Large intestine (tissue), 12 donors: ENCODE measurements at places on chromosomes 6 and 20. TPM values are rescaled to one million over a fixed set of nuclear protein-coding genes. Genes with fewer than 3 reads are reported as not detected.
A peak's percentile ranks its signal among the peaks of the same experiment; 100 is the strongest.

Gene SRSF12
- polyA plus RNA-seq = 2.6 TPM

Gene HSPA1B
- 241 TPM for polyA plus RNA-seq

Gene CEP162
- polyA plus RNA-seq = 9.4 TPM

Gene LPIN3
- polyA plus RNA-seq = 54.5 TPM

Gene ADGRF5
- 8.3 TPM for polyA plus RNA-seq

Gene IBTK
- 41.2 TPM for polyA plus RNA-seq

GRCh38 chr6:63352069-63352543 is 32.3 kb upstream of the LGSN start:
- H3K4me3 ChIP-seq = no peak overlapping the region
- peaks cover 13% of the 10 kb centered on the region for H3K4me1 ChIP-seq
- H3K27ac ChIP-seq = no peak overlapping the region
- DNase-seq = no peak
- no peaks in the 10 kb centered on the region for H3K27me3 ChIP-seq

DNA sequence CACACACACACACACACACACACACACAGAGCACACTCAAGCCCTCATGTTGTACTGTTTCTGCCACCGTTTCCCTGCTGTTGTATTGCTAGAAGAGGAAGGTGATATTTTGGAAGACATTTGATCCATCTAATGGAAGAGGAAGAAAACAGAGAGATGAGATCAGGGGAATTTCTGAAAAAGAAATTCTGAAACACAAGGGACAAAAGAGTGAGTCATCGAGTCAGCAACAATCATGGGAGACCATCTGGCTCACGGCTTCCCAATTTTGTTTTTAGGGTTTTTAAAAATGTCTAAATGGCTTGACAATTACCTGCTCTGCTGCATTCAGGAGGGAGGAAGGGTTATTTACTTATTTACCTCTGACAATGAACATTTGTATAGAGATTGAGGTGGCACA is 22.0 kb downstream of the SOX4 start:
- H3K36me3 ChIP-seq = no peaks in the 10 kb centered on the region
- no peaks in the 10 kb centered on the region for H3K4me1 ChIP-seq
- no peak for DNase-seq
- H3K4me3 ChIP-seq = no peak overlapping the region
- no peak overlapping the region for H3K27ac ChIP-seq

- H3K27me3 ChIP-seq = peaks cover 41% of the 10 kb centered on the region
- no peak for DNase-seq
- peak overlapping the region; percentile 46 for H3K27ac ChIP-seq
- peaks cover 6% of the 10 kb centered on the region for H3K4me1 ChIP-seq
- peak overlapping the region; percentile 55 for H3K4me3 ChIP-seq
Measured at GRCh38 chr6:138162111-138162954, 594 bp downstream of the ARFGEF3 start.

- H3K4me3 ChIP-seq = no peak overlapping the region
- H3K36me3 ChIP-seq = peaks cover 2% of the 10 kb centered on the region
- H3K27ac ChIP-seq = no peak overlapping the region
- DNase-seq = no peak
- peaks cover 18% of the 10 kb centered on the region for H3K4me1 ChIP-seq
Measured at GRCh38 chr6:43331891-43332290, 23.3 kb upstream of the CRIP3 start.

- no peaks in the 10 kb centered on the region for H3K4me1 ChIP-seq
- no peaks in the 10 kb centered on the region for H3K36me3 ChIP-seq
- H3K27ac ChIP-seq = no peak overlapping the region
- no peak overlapping the region for H3K4me3 ChIP-seq
- no peak for DNase-seq
Measured at GRCh38 chr6:110542311-110543024, 66.1 kb upstream of the SLC22A16 start.

- H3K27ac ChIP-seq = no peak overlapping the region
- peaks cover 11% of the 10 kb centered on the region for H3K27me3 ChIP-seq
- no peak overlapping the region for H3K4me3 ChIP-seq
Measured at GRCh38 chr6:13465734-13466133, 21.7 kb downstream of the GFOD1 start.

GRCh38 chr6:151137542-151137941 is 102.2 kb upstream of the AKAP12 start:
- no peaks in the 10 kb centered on the region for H3K27me3 ChIP-seq
- H3K27ac ChIP-seq = no peak overlapping the region

- no peak overlapping the region for H3K4me3 ChIP-seq
- no peak for DNase-seq
- H3K36me3 ChIP-seq = no peaks in the 10 kb centered on the region
Measured at GRCh38 chr6:161682982-161683381, 409.1 kb upstream of the AGPAT4 start.

DNA sequence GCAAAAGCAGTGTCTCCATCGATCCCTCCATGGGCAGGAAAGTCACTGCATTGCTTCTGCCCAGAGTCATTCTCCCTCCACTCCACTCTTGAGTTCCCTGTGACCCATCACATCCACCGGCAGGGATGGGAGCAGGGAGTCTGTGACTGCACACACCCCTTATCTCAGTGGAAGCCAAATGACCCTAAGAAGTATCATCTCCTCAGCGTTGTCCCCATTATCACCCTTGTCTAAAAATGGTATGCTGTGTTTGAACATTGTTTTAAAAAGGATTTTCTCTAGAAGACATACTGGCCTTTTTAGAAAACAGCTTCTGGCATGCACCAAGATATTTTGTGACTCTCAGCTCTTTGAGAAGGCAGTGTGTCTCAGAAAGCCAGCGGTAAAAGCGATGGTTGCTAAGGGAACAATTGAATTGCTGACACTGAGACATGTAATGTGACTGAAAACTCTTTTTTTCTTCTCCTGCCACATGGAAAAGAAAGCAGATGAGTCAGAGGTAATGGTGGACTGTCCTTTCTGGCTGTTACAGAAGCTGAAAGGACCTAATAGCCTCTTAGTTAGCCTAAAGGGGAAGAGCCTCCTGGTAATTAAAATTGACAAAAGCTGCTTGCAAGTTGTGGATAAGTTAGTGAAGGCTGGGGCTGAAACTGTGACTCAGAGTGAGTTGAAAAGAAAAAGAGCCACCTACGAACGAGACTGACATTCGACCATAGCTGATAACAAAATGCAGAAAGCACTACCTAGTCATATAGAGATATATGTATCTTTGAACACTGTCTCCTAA is 120.5 kb downstream of the MAP3K7 start:
- no peak overlapping the region for H3K27ac ChIP-seq
- H3K27me3 ChIP-seq = peaks cover 5% of the 10 kb centered on the region
- peaks cover 16% of the 10 kb centered on the region for H3K4me1 ChIP-seq

- H3K4me3 ChIP-seq = no peak overlapping the region
- H3K4me1 ChIP-seq = no peaks in the 10 kb centered on the region
- no peak for DNase-seq
- no peaks in the 10 kb centered on the region for H3K36me3 ChIP-seq
Measured at GRCh38 chr6:51299621-51300380, 481.1 kb downstream of the TFAP2B start.

GRCh38 chr6:169042061-169042460 is 211.6 kb downstream of the THBS2 start:
- no peaks in the 10 kb centered on the region for H3K36me3 ChIP-seq
- H3K27me3 ChIP-seq = no peaks in the 10 kb centered on the region
- DNase-seq = no peak
- no peak overlapping the region for H3K27ac ChIP-seq

- H3K27me3 ChIP-seq = peaks cover 38% of the 10 kb centered on the region
- H3K27ac ChIP-seq = no peak overlapping the region
- peak overlapping the region; percentile 26 for H3K4me3 ChIP-seq
- H3K36me3 ChIP-seq = no peaks in the 10 kb centered on the region
Measured at GRCh38 chr20:45470937-45471336, 1.4 kb downstream of the WFDC2 start.

- no peaks in the 10 kb centered on the region for H3K4me1 ChIP-seq
- no peak overlapping the region for H3K27ac ChIP-seq
- H3K4me3 ChIP-seq = no peak overlapping the region
- DNase-seq = no peak
- no peaks in the 10 kb centered on the region for H3K27me3 ChIP-seq
Measured at GRCh38 chr6:148440016-148440415, 97.4 kb downstream of the SASH1 start.

DNA sequence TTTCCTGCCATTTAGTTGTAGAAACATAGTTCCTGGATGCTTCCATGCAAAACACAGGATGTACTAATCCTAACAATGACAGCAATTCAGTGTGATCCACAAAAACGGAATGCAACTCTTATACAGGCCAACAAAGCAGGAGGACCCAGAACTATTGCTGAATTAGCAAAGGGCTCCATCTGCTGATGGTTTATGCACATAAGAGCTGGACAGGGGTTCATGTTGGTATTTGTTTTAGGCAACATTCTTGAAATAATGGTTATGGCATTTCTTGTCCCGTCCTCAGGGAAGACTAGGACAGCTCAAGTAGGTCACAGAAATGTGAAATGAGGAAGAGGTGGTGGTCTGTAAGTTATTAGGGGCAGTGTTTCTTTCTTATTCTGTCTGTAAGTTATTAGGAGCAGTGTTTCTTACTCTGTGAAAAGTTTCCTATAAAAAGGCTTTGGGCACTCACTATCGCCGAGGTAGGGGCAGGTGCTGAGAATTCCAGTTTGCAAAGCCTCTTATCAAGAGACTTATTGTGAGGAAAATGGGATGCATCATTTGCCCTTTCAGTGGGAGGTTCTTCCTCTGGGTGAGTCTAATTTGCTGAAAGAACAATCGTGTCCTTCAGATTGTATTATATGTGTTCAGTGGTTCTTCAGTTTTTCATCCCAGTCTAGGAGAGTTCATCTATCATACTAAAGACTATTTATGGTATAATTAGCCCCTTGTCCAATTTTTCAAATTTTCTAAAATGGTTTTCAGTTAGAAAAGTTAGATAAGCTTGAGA is 171.1 kb downstream of the MCHR2 start:
- H3K36me3 ChIP-seq = no peaks in the 10 kb centered on the region
- H3K4me3 ChIP-seq = no peak overlapping the region
- no peak overlapping the region for H3K27ac ChIP-seq
- no peaks in the 10 kb centered on the region for H3K27me3 ChIP-seq
- no peak for DNase-seq

DNA sequence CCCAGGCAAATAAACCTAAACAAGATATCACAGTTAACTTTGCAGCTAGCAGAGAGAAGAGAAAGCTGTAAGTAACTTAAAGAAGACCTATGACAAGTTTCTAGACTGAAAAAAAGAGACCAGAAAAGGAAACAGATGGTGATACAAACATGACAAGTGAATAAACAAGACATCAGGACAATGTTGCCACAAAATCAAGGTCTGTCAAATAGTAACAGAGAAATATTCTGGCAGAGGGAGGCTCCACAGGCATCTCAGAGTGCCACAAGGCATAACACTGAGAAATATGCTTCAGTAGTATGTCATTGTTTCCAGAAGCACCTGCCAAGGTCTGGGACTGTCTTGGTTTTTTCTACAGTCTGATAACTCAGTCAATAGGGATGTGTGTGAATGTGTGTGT is 332.2 kb downstream of the KHDRBS2 start:
- H3K4me3 ChIP-seq = no peak overlapping the region
- peak overlapping the region; percentile 39 for H3K27ac ChIP-seq
- no peaks in the 10 kb centered on the region for H3K27me3 ChIP-seq
- peaks cover 11% of the 10 kb centered on the region for H3K4me1 ChIP-seq
- DNase-seq = no peak
- no peaks in the 10 kb centered on the region for H3K36me3 ChIP-seq

DNA sequence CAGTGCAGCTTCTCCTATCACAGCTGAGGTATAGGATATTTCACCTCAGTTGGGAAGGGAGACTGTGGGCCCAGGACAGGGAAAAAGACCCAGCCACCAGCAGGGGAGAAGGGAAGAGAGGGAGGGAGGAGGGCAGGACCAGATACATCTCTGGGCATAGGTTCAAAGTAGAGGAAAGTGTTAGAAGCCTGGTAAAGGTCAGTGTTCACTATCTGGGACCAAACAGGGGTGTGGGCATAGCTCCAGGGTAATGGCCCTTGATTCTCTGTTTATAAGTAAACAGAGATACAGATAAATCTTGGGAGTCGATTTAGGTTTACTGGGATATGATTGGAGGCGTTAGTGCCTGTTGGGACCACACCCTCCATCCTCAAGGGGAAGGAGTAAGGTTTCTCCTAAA is 266.2 kb downstream of the LRFN2 start:
- DNase-seq = no peak

DNA sequence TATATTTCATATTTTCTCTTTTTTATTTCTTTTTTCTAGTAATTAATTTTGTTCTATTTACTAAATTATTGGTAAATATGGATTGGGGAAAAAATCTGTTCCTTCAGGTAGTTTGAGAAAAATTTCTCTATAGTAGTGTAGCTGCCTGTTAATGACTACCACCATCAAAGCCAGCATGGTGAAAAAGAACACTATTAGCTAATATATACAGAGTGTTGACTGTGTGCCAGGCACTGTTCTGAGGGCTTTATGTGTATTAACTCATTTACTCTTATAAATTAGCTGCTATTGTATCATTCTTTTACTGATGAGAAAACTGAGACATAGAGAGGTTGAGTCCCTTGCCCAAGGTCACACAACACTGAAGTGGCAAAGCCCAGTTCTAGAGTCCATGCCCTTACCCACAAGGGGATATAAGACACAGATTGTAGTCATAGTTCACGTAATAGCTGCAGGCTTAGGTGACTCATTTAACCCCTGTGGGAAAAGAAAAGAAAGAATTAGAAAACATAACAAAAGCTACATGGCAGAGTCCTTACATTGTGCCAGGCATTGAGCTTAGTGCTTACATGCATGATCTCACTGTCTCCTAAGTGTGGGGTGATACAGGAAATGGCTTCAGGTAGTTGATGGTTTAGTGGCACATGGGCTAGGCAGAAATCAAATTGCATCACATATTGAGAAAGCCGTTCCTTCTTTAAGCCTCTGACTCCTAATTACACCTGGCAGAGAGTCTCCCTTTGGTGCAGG is 12.2 kb upstream of the AKIRIN2 start:
- DNase-seq = no peak
- H3K27ac ChIP-seq = no peak overlapping the region
- no peaks in the 10 kb centered on the region for H3K4me1 ChIP-seq
- no peaks in the 10 kb centered on the region for H3K27me3 ChIP-seq

- no peak overlapping the region for H3K27ac ChIP-seq
- H3K4me1 ChIP-seq = no peaks in the 10 kb centered on the region
- H3K27me3 ChIP-seq = no peaks in the 10 kb centered on the region
- H3K4me3 ChIP-seq = no peak overlapping the region
Measured at GRCh38 chr6:156061465-156061864, 605.8 kb upstream of the NOX3 start.

DNA sequence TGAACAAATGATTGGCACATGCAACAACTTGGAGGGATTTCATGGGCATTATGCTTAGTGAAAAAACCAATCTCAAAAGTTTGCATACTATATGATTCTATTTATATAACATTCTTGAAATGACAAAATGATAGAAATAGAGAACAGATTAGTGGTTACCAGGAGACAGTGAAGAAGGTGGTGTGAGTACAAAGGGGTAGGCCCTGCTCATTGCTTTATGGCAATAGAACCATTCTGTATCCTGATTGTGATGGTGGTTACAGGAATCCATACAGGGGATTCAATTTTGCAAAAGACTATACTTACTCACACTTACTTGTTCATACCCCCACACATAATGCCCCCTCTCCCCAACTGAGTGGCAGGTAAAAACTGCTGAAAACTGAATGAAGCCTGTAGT is 30.2 kb upstream of the LAMA4 start:
- H3K36me3 ChIP-seq = no peaks in the 10 kb centered on the region
- no peak for DNase-seq
- H3K4me3 ChIP-seq = no peak overlapping the region

GRCh38 chr6:104326173-104327001 is 533.3 kb downstream of the HACE1 start:
- H3K27ac ChIP-seq = no peak overlapping the region
- H3K4me3 ChIP-seq = no peak overlapping the region
- H3K4me1 ChIP-seq = no peaks in the 10 kb centered on the region
- no peak for DNase-seq
